ENCODE measurements at places on chromosomes 4 and X.

- DNase-seq, result no peak
Observed at GRCh38 chrX:11399489-11400094, 106.4 kb downstream of the AMELX start.

GRCh38 chr4:10582059-10582686 lies 102.4 kb downstream of the CLNK start:
- DNase-seq, result peak; percentile 61

DNA sequence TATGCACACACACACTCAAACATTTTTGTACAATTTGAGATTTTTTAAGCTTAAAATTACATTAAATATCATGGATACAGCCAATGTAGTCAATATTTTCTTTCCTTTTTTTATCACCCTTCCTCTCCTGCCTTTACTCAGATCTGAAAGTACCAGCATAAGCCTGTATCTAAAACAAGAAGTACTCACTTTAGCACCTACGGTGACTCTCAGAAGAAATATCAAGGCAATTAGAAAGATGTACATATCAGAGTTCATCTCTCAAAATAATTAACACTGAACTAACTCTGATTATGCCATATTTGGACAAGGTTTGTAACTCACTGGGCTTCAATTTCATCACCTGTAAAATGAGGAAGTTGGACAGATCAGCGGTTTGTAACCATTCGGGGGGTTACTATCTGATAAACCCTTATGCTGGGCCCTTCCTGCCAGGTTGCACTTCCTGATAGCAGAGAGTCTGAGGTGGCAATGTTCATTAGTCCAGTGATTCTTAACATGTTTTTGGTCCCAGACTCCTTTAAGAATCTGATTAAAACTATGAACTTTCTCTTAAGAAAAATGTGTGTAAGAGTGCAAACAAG lies 5.7 kb upstream of the GPR174 start:
- peak; percentile 83 for DNase-seq

- peak; percentile 56 for DNase-seq
Observed at GRCh38 chr4:155789391-155789790, 30.6 kb downstream of the GUCY1B1 start.

DNA sequence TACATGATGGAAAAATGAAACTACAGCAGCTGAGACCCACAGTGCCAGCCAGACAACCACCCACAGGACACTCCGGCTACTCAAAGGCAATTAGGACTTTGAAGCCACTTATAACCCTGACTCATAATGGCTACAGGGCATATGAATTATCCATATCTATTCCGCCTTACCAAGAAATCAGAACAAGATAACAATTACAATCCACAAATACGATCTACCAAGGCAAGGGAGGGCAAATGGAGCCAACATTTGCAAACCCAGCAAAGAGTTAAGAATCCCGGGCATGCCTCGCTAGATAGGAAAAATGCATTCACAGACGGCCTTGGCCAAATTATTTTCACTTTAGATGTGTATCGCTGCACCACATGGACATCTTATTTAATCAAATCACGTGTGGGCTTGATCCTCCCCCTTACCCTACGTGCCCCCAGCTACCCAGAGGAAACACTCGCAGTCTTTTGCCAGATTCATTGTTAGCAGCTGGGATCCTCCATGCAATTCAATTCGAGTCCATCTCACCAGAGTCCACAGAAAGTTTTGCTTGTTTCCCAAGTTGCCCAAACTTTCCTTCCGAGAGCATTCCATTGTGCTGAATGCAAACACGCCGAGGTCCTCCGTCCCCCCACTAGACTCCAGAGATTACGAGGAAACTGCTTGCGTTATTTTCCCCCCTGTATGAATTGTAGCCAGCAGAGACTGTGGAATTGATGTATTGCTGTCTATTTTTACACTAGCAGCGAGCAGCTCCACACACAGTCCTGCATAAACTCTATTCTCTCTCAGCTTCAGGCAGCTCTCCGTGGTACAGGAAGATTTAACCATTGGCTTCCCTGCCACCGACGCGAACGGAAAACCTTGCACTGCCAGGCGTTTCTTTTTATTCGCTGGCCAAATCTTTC lies 1.2 kb downstream of the PPARGC1A start:
- DNase-seq, result no peak

GRCh38 chr4:177582992-177583391 lies 140.8 kb upstream of the AGA start:
- DNase-seq, result no peak

- DNase-seq, result no peak
Observed at GRCh38 chr4:161525121-161525520, 638.7 kb downstream of the FSTL5 start.

DNA sequence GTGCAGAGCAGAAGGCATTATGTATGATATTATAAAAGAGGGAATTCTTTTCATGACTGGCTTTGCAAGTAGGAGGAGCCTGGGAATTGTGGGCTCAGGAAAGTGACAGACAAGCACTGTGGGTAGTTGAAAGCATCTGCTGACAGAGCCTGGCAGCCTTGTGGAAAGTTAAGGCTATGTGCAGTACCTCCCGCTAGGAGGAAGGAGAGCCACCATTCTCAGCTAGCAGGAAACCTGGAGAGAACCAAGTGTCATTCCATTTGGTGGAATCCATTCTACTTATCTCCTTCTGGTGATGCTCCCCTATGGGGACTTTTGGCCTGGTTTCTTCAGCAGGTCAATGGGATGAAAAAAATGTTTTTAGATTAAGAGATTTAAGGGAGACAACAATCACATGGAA lies 81.8 kb downstream of the ASB9 start:
- no peak for DNase-seq

Data from hematopoietic multipotent progenitor cell treated with erythropoietin and hydrocortisone succinate and interleukin-3 and kit ligand, for 6 days (in vitro differentiated cells).